ENCODE measurements at places on chromosomes 4 and X.

GRCh38 chrX:133655275-133656265 is 240.3 kb upstream of the GPC4 start:
- no peak for DNase-seq

- DNase-seq: no peak
Observed at GRCh38 chr4:87353592-87353991, 30.9 kb upstream of the HSD17B13 start.

GRCh38 chrX:119655125-119655524 is 37.8 kb downstream of the SEPTIN6 start:
- no peak for DNase-seq

- peak; percentile 61 for DNase-seq
Observed at GRCh38 chr4:121252224-121252806, 88.2 kb upstream of the TNIP3 start.

DNA sequence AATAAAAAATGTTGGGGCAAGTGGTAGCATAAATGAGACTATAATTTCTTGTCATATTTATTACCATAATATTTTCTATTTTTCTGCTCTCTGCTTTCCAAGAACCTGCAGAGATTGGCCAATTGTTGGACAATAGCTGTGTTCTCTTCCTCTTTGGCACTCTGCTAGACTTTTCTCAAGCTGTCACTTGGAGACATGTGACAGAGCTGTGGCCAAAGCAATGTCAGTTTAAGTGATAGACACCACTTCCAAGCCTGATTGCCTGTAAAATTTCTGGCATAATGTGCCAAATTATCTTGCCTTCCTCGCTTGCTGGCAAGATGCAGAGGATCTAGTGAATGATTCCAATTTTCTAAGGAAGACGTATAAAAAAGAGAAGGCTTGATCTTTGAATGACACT is 162.2 kb upstream of the NDST4 start:
- no peak for DNase-seq

- DNase-seq: no peak
Observed at GRCh38 chr4:105461621-105462382, 12.1 kb downstream of the PPA2 start.

GRCh38 chrX:136256026-136256425 is 4.8 kb upstream of the MAP7D3 start:
- DNase-seq: no peak

DNA sequence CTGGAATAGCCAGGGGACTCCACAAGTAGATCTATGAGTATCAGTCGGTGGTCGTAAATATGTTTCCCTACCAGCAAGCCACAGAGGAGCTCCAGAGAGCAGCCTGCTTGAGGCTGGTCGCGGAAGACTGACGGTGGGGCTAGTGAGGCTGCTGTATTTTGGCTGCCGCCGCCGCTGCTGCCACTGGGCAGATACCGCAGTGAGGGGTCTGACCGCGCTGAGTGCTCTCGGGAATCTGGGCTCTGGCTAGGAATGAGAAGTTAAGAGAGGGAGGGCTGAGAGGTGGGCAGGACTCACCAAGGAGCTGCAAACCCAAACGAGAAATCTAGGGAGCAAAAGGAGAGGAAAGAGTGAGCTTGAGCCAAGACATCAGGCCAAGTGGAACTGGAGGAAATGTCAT is at the start of gene EXOC1L:
TSS of gene EXOC1L (plus strand) at position 157 of the 400 bp plus-strand sequence. CDS start at position 394, 237 bp downstream.
- DNase-seq: no peak

DNA sequence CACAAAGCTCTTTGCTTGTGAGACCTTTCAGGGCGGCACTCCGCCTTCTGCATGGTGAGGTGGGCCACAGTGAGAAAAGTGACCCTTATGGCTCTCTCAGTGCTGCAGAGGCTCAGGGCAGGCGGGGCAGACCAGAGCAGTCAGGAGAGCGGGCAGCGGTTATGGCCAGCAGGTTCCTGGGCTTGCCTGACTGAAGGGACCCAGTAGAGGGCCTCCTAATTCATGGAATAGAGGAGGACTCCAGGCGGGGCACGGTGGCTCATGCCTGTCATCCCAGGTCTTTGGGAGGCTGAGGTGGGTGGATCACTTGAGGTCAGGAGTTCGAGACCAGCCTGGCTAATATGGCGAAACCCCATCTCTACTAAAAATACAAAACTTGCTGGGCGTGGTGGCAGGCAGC is 91.4 kb downstream of the CLNK start:
- DNase-seq: no peak

Data from SHP77 (cell line).